Natural killer cell treated with Interleukin-12 subunit alpha and Interleukin-12 subunit beta and Interleukin-15 and Interleukin-18, amount 100 ng/mL, for 72 hours (primary cell): ENCODE measurements at places on chromosomes 5 and 9.

GRCh38 chr9:93261281-93261680 is 77.3 kb downstream of the WNK2 start:
- no peak for DNase-seq

- DNase-seq = no peak
Observed at GRCh38 chr5:77492653-77493000, 511 bp upstream of the WDR41 start.

DNA sequence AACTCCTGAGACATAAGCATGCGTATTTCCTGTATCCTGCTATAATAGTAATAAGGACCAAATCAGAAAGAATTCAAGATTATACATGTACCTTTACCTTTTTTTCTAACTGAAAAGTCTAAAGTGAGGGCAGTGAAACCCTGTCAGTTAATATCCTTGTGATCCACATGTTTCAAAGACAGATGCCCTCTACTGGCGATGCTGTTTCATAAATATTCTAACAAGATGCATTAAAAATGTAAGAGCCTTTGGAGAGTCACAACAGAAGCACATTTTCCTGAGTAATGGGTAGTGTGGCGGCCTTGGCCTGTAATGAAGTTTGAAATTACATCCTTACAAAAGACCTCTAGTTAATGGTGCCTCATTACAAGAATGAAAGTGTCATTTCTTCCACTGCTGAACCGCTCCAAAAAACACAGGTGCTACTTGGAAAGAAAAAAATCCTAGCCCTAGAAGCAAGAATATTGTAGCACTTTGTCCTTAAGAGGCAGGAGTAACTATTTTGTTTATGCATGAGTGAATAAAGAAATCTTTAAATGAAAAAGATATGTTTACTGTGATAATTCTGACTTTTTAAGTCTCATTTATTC is 232.6 kb downstream of the EPB41L4A start:
- DNase-seq = no peak

DNA sequence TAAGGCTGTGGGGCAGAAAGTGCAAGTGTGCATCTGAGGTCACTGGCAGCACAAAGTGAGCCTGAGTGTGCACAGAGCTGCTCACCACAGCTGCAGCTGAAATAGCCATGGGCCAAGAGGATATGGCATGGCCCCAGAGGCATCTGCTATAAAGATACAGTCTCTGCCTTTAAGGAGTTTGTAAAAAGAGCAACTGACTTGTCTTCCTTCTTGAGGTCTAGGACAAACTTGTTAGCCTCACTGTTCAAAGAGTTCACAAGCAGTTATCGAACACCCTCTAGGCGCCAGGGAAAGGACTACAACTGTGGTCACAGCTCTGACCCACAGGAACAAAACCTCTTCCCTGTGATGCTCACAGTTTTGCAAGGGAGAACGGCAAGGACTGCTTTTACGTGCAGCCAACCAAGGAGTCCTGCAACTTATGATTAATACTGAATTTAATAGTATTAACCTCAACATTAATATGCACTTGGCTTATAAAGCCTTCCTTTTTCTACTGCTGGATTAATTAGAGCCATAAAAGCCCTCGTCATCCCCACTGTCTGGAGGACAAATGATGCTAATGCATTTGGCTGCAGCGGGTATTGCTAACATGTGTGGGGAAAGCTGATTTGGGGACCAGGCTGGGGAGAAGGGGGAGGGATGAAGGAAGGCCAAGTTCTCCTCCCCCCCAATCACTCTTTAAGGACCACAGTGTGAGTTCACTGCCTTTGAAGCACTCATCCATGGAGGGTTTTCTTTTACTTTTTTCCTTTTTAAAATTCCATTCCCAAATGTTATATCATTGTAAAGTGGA is 189.8 kb upstream of the TRIM32 start:
- no peak for DNase-seq

GRCh38 chr9:132369421-132369820 is 14.6 kb upstream of the SETX start:
- DNase-seq = no peak

- no peak for DNase-seq
Observed at GRCh38 chr5:164809821-164810220, 1304.4 kb downstream of the MAT2B start.

GRCh38 chr5:135395451-135395850 is 3.6 kb downstream of the MACROH2A1 start:
- no peak for DNase-seq

DNA sequence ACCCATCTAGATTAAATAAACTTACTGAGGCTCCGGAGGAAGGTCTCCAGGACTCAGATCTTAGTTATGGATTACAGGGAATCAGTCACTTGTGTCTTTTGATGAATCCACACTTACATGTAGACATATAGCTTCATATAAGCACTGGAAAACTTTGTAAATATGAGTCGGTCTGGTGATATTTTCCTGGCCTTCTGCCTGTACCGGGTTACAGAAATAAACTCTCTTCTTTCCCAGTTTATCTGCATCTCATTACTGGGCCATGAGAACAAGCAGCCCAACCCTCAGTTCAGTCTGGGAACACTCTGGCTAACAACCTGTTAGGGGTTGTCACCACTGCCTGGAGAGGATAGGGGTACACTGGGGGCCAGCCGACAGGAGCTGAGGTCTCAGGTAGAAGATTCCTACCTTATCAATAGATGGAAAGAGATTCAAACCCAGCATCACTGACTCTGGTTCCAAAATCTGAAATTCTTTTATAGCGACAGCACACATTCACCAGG is 59.1 kb downstream of the THBS4 start:
- DNase-seq = no peak

- DNase-seq = no peak
Observed at GRCh38 chr5:53201746-53202145, 92.2 kb upstream of the MOCS2 start.

DNA sequence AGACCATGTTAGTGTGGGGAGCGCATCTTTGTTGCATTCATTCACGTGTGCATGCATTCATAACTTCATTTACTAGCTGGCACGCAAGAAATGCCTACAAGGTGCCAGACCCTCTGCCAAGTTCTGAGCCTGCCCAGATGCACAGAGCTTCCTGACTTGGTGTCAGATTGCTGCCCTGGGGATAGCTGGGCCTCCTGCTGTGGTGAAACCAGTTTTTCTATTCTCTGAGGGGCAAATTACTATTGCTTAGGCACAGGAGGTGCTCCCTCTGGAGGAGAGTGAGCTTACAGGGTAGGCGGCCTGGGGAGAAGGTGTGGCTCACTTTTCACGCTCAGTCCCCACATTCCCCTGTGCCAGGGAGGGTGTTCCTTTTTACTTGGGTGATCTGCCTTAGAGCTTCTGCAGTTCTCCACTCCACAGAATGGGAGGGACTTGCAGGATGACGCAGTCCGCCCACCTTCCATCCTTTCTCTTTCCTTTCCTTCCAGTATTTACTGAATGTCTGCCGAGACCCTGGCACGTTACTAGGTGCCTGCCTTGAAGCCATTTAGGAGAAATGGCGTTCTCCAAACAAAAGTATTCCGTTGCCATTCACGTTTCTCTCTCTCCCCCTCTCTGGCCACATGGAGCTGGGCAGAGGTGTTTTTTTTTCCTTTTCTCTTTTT is 27.9 kb upstream of the CTNNA1 start:
- DNase-seq = no peak

- no peak for DNase-seq
Observed at GRCh38 chr5:177386542-177386941, 2.3 kb downstream of the SLC34A1 start.

DNA sequence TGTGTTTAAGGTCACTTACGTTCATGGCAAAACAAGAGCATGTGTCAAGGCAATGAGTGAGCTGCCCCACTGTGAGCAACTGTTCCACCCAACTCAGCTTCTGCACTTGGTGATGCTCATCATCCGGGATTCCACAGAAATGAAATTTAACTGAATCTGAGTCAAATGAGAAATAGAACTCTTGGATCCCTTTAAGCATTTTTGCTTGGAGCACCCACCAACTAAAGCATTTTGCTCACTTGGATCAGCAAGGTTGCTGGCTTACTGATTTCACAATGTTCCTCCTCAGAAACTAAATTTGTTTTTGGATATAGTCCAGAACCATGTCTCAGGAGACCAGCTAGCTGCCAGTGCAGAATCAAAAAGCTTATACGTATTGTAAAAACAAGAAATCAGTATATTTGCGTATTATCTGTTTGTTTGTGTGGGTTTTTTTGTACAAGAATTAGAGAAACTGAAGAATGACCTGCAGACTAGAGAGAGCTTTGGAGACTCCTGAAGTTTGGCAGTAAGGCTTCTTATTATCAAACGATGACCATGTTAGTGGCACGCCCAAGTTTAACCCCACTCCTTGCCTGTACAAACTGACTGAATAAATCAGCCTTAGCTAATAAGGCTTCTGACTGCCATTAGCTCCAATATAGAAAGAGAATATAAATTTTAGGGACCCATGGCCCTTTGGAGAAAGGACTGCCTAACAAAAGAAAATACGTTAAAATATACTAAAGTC is 153.8 kb upstream of the FST start:
- DNase-seq = no peak

DNA sequence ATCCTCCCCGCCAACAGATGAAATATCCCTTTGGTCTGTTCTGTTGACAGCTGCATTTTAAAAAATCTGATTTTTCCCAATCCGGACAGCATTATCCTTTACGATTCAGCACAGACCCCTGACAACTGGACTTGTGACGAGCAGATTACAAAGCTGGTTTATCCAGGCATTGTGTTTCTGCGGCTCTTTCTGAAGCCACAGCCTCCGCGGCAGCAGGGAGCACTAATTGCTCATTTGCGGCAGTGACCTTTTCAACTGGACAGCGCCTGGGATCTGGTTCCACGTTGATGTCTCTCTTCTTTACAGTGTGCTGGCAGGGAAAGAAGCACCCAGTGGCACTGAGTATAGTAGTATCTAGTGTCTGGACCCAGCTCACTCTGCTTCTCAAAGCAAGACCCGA is 351.2 kb downstream of the ZNF608 start:
- DNase-seq = no peak

DNA sequence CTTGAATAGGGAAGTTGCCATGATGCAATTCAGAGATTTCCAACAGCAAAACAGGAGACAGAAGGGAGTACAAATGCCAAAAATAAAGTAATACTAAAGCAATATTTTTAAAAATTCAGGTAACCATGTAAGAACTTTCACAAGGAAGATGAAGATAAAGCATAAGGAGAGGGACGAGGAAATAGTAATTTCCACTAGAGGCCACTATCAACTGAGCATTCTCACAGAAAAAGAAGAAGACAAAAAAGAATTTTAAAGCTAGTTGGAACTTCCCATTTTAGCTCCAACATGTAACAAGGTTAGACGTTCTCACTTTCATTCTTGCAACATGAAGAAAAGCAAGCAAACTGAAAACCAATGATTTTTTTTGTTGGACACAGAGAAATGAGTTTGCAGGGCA is 779.9 kb upstream of the CDH6 start:
- DNase-seq = no peak
